Cerebellar cortex (tissue), 1 donor: ENCODE measurements at places on chromosomes 16 and 17.

GRCh38 chr17:50708050-50709000, 611 bp upstream of the ANKRD40 start:
- DNase-seq, result peak; percentile 66

DNA sequence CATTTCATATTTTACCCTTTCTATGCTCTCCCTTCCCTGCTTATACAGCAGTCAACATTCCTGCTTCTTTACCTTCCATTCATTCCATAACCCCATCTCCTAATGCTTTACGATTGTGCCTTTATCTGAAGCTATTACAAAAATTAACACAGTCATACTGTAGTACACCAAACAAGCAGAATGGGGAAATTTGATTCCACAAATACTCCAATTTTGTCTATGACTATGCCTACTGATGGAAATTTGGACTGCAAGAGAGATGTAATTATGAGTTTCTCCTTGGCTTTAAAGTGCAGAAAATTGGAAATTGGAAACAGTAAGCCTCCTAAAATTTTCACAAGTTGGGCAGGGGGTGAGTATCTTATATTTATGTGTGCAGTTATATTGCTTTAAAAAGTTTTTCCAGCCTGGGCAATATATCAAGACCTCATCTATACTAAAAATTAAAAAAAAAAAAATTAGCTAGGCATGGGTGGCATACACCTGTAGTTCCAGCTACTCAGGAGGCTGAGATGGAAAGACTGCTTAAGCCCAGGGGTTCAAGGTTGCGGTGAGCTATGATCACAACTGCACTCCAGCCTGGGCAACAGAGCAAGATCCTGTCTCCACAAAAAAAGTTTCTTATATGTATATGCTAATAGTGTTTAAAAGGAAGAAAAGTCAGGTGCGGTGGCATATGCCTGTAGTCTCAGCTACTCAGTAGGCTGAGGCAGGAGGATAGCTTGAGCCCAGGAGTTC, 3.0 kb downstream of the APPBP2 start:
- DNase-seq, result no peak

- no peak for DNase-seq
Observed at GRCh38 chr16:62404842-62405611, 368.8 kb upstream of the CDH8 start.

GRCh38 chr16:68003031-68003430, 3.7 kb upstream of the DPEP2 start:
- DNase-seq, result no peak

DNA sequence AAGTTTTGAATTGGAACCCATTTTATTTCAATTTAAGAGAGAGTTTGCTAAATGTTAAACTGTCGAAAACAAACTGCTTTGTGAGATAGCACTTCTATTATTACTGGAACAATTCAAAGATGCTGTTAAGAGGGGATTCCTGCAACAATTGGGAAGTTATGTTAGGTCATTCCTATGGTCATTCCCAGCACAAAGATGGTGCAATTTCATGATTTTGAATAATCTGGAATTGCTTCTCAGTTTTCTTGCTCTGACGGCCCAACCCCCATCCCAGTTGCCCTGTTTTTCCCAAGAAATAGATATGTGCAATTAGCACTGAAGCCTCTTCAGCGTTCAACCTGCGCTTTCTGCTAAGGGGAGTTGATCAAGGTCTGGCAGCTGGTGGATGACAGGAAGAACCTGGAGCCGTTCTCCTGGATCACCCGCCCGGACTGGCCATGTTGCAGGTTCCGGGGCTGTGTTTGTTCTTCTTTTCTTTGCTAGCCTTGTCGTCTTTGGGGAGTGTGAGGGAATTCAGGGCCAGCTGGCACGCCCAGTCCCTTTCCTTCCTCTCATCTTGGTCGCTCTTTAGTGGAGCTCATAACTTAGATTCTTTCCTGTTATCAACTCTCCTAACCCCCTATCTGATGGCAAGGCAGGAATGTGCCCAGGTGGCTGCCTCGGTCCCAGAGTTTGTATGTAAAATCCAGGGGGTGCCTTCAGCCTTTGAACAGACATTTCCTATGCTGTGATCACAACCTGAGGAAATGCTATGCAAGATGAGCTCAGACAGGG, 29.0 kb upstream of the IRF8 start:
- DNase-seq, result no peak
